ENCODE measurements at places on chromosomes 5 and 9.

DNA sequence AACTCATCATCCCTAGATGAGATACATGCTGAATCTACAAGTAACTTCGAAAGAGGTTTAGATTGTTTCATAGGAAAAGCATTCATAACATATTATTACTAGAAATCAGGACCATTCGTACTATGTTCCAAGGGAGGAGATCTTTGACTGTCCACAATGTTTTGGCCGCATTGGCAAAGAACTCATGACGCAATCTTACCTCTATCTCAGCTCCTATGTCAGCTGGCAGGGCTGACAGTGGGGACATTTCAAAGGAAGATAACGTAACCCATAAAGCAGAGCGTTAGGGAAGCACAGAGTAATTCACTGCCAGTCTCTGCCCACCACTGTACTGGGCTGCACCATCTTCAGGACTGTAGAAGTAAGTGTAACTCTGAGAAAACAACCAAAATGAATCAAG, 69.7 kb downstream of the EFNA5 start:
- H3K4me3 ChIP-seq = no peak overlapping the region
- H3K36me3 ChIP-seq = no peaks in the 10 kb centered on the region
- H3K27me3 ChIP-seq = no peaks in the 10 kb centered on the region
- no peak for DNase-seq
- H3K4me1 ChIP-seq = no peaks in the 10 kb centered on the region

GRCh38 chr9:75876999-75877640, 13.4 kb upstream of the PCSK5 start:
- no peak for DNase-seq
- H3K4me3 ChIP-seq = no peak overlapping the region
- no peak overlapping the region for H3K27ac ChIP-seq
- no peaks in the 10 kb centered on the region for H3K27me3 ChIP-seq

- no peak overlapping the region for H3K4me3 ChIP-seq
- no peak for DNase-seq
- H3K27me3 ChIP-seq = no peaks in the 10 kb centered on the region
- H3K27ac ChIP-seq = no peak overlapping the region
- H3K4me1 ChIP-seq = no peaks in the 10 kb centered on the region
These were observed 101.5 kb downstream of the TAF11L14 start for GRCh38 chr5:17735761-17736160.

GRCh38 chr9:126693428-126693944, 79.8 kb downstream of the LMX1B start:
- H3K27ac ChIP-seq = no peak overlapping the region
- H3K27me3 ChIP-seq = no peaks in the 10 kb centered on the region
- no peak for DNase-seq
- H3K4me3 ChIP-seq = no peak overlapping the region
- H3K36me3 ChIP-seq = no peaks in the 10 kb centered on the region
- H3K4me1 ChIP-seq = no peaks in the 10 kb centered on the region

- no peak overlapping the region for H3K27ac ChIP-seq
- DNase-seq = no peak
- H3K4me1 ChIP-seq = no peaks in the 10 kb centered on the region
- H3K4me3 ChIP-seq = no peak overlapping the region
- no peaks in the 10 kb centered on the region for H3K36me3 ChIP-seq
These were observed 83.4 kb upstream of the DMRT1 start for GRCh38 chr9:758146-758545.

- H3K4me1 ChIP-seq = no peaks in the 10 kb centered on the region
- no peak overlapping the region for H3K27ac ChIP-seq
- H3K4me3 ChIP-seq = no peak overlapping the region
- no peak for DNase-seq
- no peaks in the 10 kb centered on the region for H3K27me3 ChIP-seq
These were observed 152.5 kb downstream of the EFNA5 start for GRCh38 chr5:107518190-107518589.

GRCh38 chr5:180575571-180575970, 15.7 kb downstream of the SCGB3A1 start:
- no peaks in the 10 kb centered on the region for H3K27me3 ChIP-seq
- H3K27ac ChIP-seq = no peak overlapping the region
- H3K36me3 ChIP-seq = no peaks in the 10 kb centered on the region

DNA sequence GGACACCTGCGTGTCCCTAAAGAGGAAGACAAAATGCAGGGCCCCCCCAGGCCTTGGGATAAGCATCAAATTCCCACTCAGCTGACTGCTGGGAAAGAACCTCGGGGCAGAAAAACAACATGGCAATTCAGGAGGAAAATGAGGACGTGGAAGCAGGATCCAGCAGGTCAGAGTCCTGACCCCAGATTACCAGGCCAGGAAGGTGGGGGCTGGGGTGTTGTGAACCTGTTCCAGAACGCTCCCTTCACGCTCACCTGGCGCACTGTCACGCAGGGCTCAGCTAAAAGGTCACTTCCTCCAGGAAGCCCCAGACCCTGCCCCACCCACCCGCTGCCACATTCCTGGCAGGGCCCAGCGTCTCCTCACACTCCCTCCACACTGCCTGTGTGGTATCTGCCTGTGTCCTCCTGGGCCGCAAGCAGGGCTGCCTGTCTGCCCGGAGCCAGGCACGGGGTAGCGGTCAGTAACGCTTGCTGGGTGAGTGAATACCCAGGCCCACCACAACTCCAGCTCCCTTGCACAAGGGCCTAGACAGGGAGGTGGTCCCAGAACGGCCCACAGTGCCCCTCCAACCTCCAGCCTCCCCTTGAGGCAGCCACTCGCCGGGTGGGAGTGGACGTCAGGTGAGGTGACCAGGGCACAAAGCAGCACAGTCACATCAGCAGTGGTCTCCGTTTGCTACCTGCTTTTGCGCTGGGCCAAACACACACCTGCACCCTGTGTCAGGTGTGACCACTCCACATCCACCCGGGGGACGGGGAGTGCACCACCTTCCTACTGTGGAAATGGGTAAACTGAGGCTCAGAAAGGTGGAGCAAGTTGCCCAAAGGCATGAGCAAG, 18.1 kb downstream of the VAV2 start:
- no peak for DNase-seq
- H3K27ac ChIP-seq = no peak overlapping the region
- no peaks in the 10 kb centered on the region for H3K27me3 ChIP-seq

DNA sequence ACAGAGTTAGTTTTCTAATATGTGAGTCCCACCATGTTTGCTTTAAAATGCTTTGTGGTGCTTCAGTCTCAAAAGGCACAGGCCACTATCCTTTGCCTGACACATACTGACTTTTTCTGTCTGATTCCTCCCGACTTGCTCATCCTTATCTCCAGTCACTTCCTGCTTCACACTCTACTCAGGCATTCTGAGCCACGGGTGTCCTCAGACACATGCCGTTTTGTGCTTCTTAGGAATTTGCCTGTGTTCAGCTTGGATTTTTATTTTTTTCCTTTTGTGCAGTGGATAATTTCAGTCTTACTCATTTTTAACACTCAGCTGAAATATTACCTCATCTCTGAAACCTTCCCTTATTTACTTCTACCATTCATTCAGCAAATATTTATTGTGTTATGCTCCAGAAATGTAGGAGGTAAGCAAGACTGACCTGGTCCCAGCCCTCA, 54.1 kb downstream of the MAN2A1 start:
- H3K27ac ChIP-seq = no peak overlapping the region
- peaks cover 5% of the 10 kb centered on the region for H3K36me3 ChIP-seq
- H3K27me3 ChIP-seq = no peaks in the 10 kb centered on the region

GRCh38 chr5:59264639-59265245, 628.8 kb downstream of the PDE4D start:
- H3K27ac ChIP-seq = no peak overlapping the region
- no peaks in the 10 kb centered on the region for H3K4me1 ChIP-seq
- no peak for DNase-seq

DNA sequence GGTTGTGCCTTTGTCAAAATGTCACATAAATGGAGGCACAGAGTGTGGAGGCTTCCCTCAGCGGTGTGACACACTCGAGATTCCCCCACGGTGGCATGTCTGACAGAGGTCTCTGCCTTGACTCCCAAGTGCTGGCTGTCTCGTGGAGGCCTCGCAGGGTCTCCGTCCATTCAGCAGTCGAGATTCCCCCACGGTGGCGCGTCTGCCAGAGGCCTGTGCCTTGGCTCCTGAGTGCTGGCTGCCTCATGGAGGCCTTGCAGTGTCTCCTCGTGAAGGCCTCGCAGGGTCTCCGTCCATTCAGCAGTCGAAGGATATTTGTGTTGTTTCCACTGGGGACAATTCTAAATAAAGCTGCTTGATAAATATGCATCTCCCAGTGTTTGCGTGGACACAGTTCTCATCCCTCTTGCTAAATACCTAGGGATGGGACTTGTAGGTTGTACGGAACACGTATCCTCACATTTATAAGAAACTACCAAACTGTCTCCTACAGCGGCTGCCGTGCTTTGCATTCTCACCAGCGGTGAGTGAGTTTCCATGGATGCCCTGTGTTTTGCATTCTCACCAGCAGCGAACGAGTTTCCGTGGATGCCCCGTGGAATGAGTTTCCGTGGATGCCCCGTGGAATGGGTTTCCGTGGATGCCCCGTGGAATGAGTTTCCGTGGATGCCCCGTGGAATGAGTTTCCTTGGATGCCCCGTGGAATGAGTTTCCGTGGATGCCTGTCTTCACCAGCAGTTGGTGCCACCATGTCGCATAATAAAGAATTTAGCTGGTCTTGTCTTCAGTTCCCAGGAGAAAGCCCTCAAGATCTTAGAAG, 25.8 kb downstream of the PNPLA7 start:
- no peaks in the 10 kb centered on the region for H3K27me3 ChIP-seq
- H3K4me1 ChIP-seq = no peaks in the 10 kb centered on the region
- no peak for DNase-seq
- no peak overlapping the region for H3K27ac ChIP-seq
- H3K36me3 ChIP-seq = no peaks in the 10 kb centered on the region

GRCh38 chr5:156947925-156948324, 15.1 kb downstream of the TIMD4 start:
- no peaks in the 10 kb centered on the region for H3K4me1 ChIP-seq
- no peak overlapping the region for H3K4me3 ChIP-seq
- no peak for DNase-seq
- H3K27ac ChIP-seq = no peak overlapping the region
- H3K36me3 ChIP-seq = no peaks in the 10 kb centered on the region

DNA sequence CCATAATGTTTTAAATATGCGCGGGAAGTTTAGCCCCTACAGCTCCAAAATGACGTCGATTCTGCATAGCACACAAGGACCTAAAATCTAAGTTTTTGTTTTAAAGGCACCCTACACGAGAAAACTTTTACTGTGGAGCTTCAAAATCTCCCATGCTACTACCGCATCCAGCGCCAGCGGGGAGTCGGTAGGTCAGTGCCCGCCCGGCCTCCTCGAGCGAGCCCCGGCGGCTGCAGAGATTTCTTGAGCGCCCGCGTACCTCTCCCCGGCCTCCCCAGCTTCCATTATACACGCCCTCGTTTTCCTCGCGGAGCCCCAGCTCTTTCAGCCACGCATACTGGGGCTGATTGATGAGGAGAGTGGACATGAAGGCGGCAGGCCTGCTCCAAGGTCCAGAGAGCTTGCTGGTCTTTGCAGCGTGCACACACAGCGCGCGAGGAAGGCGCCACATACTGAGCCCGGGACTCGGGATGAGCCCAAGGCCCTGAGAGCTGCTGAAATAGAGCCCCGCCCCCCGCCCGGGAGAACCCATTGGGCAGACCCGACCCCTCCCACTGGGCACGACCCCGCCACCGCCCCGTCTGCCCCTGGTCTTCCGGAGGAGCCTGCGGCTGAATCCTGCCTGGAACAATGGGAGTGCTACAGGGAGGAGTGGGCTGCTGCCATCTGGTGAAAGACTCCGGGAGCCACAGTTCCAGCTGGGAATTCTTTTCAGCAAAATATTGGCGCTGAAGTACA, at the start of gene ALDH7A1:
Gene ALDH7A1 (minus strand): TSS at position 472 of the 738 bp plus-strand sequence. CDS start 21 bp downstream, at position 451.
- no peaks in the 10 kb centered on the region for H3K27me3 ChIP-seq
- H3K4me1 ChIP-seq = peaks cover 6% of the 10 kb centered on the region
- DNase-seq = peak; percentile 16
- no peak within 1 kb of the TSS for H3K27ac ChIP-seq
- H3K4me3 ChIP-seq = peak within 1 kb of the TSS; percentile 53

DNA sequence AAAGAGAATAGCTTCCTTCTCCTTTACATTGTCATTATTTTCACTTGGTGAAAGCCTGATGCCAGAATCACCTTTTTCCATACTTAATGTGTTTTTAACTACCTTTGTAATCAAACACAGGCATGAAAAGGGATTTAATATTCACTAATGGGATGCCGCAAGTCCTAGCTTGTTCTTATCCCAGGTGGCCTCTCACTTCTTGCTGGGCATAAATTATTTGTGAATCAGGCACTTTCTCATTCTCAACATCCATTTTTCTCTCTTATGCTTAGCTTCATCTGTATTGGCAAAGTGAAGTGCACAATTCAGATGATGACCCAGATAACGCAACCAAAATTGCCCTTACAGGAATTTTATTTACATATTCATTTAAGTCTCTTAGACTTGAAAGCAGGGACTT, 10.9 kb downstream of the ACTL7B start:
- H3K4me3 ChIP-seq = no peak overlapping the region
- H3K27ac ChIP-seq = no peak overlapping the region
- no peaks in the 10 kb centered on the region for H3K4me1 ChIP-seq
- no peaks in the 10 kb centered on the region for H3K36me3 ChIP-seq
- DNase-seq = no peak

GRCh38 chr9:3922846-3923245, 377.0 kb downstream of the GLIS3 start:
- H3K27ac ChIP-seq = no peak overlapping the region
- H3K36me3 ChIP-seq = no peaks in the 10 kb centered on the region
- H3K4me1 ChIP-seq = no peaks in the 10 kb centered on the region
- DNase-seq = no peak
- no peaks in the 10 kb centered on the region for H3K27me3 ChIP-seq

GRCh38 chr9:698276-698675, 143.2 kb upstream of the DMRT1 start:
- no peaks in the 10 kb centered on the region for H3K27me3 ChIP-seq
- H3K4me1 ChIP-seq = no peaks in the 10 kb centered on the region
- no peak overlapping the region for H3K27ac ChIP-seq
- no peak for DNase-seq
- no peaks in the 10 kb centered on the region for H3K36me3 ChIP-seq

DNA sequence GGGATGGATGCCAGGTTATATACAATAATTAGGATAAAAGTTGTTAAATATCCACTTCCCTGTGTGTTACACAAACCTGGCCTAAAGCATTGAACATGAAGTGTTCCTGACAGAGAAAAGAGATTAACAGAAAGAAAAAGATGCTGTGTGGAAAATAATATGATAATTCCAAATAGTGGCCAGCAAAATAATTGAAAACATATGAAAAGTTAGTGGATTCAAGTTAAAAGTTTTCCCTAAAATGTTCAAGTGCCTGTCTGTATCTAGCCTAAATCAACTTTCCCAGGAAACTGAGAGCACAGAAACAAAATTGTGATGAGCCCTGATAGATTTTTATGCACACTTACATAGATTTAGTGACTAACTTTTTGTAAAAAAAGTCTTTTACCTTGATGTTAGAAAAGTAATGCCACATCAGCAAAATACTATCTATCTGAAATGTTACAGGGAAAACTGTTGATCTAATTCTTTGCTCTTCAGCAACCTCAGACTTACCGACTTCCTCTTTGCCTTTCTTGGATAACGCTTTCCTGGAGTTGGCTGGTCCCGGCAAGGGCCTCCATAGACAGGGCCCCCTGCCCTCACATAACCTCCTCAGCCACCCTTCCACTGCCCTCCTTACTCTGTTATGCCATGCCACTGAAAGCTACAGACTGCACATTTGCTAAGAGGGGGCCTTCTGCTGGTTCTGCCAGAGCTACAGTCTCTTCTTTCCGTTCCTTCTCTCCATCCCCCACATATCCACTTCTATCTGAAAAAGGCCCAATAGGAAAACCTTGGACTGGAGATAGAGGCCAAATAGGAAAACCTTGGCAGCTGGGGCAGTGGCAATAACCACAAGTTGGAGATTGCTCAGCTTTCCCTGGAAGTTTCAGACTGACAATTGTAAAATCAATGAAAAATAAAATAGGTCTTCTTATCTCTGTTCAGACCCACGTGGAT, 44.4 kb downstream of the ZNF474 start:
- DNase-seq = no peak
- no peak overlapping the region for H3K27ac ChIP-seq
- no peak overlapping the region for H3K4me3 ChIP-seq
- no peaks in the 10 kb centered on the region for H3K36me3 ChIP-seq
- no peaks in the 10 kb centered on the region for H3K4me1 ChIP-seq

Data from CD8-positive, alpha-beta memory T cell (primary cell).